ENCODE measurements at places on chromosomes 5 and 9. TPM values are rescaled to one million over a fixed set of nuclear protein-coding genes. Genes with fewer than 3 reads are reported as not detected.
A peak's percentile ranks its signal among the peaks of the same experiment; 100 is the strongest.

- DNase-seq: peak; percentile 45
These were observed 245.5 kb downstream of the SMARCA2 start for GRCh38 chr9:2260417-2261306.

GRCh38 chr9:35937227-35937626, 20.7 kb downstream of the OR2S2 start:
- DNase-seq: no peak

GRCh38 chr5:173612948-173613347, 3.5 kb downstream of the BOD1 start:
- DNase-seq: no peak

DNA sequence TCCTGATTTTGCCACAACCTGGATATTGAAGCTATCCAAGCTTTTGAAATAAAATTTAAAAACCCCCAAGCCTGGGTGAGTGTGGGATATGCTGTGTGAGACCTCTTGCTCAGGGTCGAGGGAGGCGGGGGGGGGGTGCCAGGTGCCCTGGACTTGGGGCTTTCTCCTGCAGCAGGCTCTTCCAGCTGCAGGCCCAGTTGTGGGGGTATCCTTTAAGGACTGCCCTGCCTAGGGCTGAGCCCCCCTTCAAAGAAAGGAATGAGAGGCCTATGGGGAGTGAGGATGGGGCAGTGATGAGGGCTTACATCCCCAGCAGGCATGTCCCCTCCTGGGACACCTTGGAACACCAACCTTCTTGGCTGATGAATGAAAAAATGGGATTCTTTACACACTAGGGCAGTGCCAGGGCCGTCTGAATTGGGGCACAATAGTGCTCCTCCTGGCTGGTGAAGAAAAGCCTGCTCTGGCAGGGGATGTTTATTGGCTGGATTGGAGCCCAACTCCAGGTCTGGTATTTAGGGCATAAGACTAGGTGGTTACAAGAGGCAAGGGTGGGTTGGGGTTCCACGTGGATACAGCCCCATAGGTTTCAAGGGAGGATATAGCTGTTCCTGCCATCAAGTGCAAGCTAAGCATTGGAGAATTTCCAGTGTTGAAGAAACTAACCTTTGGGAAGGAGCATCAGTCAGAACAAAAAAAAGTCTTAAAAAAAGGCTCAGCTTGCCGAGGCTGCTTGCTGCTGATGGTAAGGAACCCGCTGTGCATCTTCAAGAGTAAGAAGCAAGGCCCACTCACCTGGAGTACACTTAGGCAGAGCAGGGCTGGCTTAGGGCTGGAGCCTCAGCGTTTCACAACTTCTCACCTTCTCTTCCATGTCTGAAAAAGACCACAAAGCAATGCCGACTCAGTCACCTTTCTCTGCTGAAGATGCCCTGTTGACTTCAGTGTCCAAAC, 7.0 kb downstream of the HNRNPAB start:
- no peak for DNase-seq

DNA sequence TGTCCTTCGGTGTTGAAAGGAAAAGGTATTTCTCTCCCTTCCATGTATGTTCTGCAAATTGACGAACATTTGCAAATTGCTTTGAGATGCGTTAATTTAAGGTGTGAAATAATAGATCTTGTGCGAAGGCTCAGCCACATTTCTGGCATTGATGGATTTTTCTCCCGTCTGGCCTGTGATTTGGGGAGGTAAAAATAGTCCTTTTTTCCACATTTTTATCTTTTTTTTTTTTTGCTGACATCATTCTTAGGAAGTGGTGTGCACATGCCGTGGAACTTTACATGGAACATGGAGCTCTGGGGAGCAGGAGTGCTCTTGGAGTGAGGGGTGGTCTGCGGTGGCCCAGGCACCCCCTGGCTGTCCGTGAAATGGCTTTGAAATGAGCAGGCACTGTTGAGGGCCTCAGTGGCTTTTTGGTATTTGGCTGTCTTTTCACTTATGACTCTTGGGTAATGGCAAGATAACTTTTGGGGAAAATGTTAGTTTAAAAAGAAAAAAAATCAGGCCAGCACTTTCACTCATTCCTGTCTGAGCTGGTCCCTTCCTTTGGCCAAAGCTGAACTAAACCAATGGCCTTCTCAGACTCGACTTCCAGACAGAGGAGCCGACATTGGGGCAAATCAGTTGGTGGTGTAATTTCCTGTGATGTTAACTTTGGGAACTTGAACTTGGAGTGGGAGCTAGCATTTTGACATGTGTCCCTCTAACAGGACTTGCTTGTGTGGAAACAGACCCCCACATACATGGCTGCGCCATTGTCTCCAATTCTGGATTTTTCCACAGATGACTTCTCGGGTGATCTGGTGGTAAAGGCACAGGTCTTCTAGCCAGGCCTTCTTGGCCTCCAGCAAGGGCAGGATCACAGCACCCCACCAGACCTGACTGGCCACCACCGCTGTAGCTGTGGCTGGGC, 4.2 kb downstream of the NEK6 start:
- no peak for DNase-seq

DNA sequence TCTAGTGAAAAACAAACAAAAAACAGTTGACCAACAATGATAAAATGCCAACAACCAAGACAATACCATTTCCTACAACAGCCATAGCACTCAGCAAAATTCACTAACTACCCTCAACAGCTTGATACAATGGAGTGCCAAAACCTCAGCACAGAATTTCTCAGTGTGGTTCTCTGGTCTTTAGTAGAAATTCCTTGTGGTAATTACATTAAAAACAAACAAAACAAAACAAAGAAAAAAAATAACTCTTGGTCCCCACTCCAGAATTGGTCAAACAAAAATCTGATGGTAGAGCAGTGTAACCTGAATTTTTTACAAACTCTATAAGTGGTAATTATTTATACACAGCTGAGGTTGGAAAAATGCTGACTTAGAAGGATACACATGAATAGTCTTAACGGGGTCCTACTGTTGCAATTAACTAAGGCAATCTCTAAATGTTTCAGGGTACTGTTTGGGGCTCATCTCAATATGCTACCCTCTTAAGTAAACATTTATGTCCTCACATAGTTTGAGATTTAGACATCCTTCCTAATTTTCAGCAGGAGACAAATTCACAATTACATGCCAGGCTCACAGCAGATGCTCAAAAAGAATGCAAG, 13.8 kb downstream of the CSNK1A1 start:
- no peak for DNase-seq

DNA sequence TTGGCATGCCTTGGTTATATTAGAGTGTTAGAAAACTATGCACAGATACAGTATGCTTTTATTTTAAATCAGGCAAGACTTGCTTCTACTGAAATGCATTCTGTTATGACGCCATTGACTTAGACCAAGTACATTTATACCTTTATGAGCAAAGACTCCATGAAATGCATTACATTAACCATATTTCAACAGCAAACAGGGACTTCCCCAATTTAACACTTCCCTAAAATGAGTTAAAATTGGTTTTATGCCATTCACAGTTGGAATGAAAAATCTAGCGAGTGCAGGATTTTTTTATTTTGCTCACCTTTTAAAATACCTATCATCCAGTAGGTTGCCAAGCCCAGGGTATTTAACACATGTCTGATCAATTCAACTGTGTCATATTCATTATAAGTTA, 272.1 kb upstream of the IZUMO3 start:
- DNase-seq: no peak

DNA sequence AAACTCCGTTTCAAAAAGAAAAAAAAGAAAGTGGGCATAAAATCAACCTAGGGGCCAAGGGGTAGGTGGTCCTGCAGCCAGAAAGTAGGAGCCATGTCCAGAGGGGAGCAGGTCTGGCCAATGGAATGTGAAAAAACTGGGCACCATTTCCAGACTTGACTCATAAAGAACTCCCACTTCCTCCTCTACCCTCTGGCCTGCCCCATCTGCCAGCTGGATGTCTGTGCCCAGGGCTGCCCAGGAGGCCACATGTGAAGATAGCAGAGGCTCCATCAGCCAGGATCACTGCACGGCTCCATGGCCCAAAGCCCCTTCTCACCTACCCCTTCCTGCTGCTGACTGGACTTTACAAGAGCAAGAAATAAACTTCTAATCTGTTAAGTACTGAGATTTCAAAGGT, 42.1 kb upstream of the EEIG1 start:
- no peak for DNase-seq

DNA sequence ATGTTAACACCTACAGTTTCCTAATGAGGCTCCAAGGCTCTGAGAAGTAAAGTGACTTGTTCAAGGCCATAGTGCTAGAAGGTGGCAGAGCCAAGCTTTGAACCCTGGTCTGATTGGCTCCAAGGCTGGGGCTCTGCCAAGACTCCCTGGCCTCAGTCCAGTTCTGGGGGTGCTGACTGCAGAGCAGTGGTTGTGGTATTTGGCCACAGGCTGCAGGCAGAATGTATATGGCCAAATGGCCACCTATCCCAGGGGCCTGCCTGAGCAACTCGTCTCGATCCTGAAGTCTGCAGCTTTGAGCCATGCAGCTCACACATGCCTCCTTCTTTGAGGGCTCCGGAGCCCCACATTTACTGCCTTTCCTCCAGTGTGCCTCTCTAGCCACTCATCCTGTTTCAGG, 9.7 kb upstream of the NEK6 start:
- DNase-seq: no peak

GRCh38 chr5:100803397-100803796, 99.7 kb downstream of the ST8SIA4 start:
- DNase-seq: no peak

DNA sequence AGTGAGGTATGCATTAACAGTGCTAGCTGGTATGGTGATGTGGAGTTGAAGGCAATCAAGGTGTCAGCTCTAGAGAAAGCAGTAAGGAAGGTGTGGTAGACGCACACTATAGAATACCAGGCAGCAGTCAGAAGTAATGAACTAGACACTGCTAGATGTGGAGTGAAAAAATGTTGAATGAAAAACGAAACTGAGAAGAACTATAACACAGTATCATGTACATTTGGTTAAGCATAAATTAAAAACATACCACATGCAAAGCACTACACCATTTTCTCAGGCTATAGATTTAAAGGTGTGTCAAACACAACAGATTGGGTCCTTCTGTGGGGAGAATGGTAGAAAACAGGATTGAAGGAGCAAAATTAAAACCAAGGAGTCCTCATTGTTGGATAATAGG, 15.4 kb downstream of the ZNF622 start:
- no peak for DNase-seq

- no peak for DNase-seq
These were observed 2.2 kb upstream of the VPS13A start for GRCh38 chr9:77175151-77175550.

- DNase-seq: no peak
These were observed 82.9 kb downstream of the UGCG start for GRCh38 chr9:111979561-111979960.

GRCh38 chr9:91693226-91693625, 256.8 kb downstream of the ROR2 start:
- no peak for DNase-seq

DNA sequence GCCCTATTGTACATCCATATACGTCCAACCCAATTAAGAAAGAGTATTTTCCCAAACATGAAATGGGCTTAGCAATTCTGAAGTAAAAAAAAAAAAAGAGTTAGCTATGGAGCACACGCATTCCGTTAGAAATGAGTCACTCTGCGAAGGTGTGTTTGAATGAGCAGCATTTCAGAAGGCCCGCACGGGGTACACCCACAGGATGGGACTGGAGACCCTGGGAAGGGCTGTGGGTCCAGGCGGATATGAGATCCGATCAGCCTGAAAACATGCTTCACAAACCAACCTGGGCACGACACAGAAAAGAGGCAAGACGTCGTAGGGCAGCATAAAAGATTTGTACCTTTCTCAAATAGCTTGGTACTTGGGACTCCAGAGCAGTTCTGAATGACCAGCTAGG, 173.9 kb upstream of the KLF9 start:
- no peak for DNase-seq

- no peak for DNase-seq
These were observed 5.1 kb downstream of the ITGA2 start for GRCh38 chr5:52994266-52994665.

GRCh38 chr5:112921026-112921832, 798 bp downstream of the REEP5 start:
- peak; percentile 68 for DNase-seq

Gene NR4A3
- not detected for total RNA-seq

Gene UCK1
- total RNA-seq: 33.5 TPM

Gene BDP1
- total RNA-seq: 20.0 TPM

Gene MCIDAS
- 1.1 TPM for total RNA-seq

Gene LRRC14B
- not detected for total RNA-seq

Gene FOXD4L4
- 0.53 TPM for total RNA-seq

Gene COL15A1
- not detected for total RNA-seq

Gene UGT3A1
- total RNA-seq: not detected
